ENCODE measurements at places on chromosomes 5 and 9.

- no peak for DNase-seq
Observed at GRCh38 chr5:83983852-83984251, 263.2 kb upstream of the HAPLN1 start.

DNA sequence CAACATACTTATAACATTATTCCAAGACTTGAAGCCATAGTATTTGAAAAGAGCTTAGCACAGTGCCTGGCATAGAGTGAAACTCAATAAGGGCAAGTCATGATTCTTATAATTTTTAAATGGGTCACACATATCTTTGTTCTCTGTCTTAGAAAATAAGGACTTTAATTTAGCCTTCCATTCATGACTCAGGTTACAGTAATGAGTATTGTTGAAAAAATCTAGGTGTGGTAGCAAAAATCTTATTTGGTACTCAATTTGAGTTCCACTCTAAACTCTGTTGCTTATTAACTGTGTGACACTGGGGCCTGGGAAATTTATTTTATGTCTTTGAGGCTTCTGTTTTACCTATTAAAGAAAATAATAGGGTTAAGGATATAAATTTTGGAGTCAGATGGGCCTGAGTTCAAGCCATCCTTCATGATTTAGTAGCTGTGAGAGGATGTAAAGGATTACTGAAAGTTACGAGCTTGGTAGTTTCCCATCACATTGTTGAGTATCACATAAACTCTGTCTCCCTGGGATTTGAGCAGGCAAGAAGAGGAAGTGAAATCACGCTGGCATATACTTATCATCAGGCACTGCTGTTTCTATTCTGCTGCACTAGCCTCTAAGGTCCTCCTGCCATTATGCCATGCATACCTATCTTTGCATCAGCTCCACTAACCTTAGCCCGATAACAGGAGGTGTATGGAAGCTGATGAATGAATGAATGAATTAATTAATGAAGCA lies 1.5 kb downstream of the SPINK9 start:
- DNase-seq: no peak

GRCh38 chr5:108064302-108064701 lies 317.6 kb downstream of the FBXL17 start:
- DNase-seq: no peak

DNA sequence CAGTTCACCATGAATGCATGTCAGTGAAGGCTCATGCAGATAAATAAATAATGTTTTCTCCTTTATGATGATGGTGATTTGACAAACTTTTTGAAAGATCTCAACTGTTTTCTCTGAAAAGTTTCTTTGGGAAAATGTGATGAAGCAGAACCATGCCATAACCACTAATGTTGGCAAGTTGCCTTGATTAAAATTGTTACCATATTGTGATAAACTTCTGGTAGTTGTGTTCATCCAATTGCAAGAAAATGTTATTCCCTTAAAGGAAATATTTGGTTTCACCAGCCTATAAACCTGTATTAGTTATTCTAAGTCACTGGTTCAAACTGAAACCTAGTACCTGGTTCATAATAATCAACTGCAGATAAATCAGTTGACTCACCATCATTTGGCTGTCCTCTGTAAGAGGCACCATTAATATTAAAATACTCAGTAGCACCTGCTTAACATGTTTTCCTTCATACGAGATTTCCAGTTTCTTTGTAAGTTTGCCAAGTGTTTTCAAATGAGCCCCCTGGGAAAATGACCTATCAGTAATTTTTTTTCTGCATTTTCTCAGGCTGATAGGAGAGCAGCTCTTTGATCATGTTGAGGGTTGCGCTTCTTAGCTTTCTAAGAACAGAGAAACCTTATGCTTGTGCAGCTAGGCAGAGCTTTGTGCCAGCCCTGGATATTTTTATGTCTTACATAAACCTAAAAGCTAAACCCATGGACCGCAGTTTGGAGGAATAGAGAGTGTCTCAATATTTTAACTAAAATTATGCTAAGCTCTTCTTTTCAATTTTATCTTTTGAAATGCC lies 88.0 kb downstream of the LURAP1L start:
- DNase-seq: no peak

GRCh38 chr5:64384765-64385164 lies 121.0 kb upstream of the RGS7BP start:
- no peak for DNase-seq

GRCh38 chr9:74556685-74557084 lies 59.5 kb downstream of the RORB start:
- DNase-seq: no peak

- no peak for DNase-seq
Observed at GRCh38 chr5:163433271-163433670, 4.1 kb upstream of the CCNG1 start.

- DNase-seq: no peak
Observed at GRCh38 chr5:91361055-91361701, 21.9 kb downstream of the ARRDC3 start.

GRCh38 chr5:39340506-39340905 lies 23.8 kb downstream of the C9 start:
- no peak for DNase-seq

DNA sequence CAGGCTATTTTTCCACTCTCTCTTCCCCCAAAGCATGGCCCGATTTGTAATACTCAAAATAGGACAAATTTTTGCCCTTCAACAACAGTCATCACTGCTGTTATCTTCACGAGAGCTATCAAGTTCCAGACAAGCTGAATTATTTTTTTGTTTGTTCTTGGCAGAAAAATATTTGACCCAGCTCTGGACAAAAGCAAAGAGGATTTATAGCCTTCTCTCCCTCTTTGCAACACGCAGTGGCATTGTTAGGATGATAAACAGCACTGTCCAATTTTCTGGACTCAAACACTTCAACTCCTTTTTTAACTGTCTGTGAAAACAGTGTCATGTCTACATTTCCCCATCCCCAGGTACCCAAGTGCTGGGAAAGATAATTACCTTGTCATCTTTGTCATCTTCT lies 160.3 kb downstream of the SLF1 start:
- DNase-seq: no peak

DNA sequence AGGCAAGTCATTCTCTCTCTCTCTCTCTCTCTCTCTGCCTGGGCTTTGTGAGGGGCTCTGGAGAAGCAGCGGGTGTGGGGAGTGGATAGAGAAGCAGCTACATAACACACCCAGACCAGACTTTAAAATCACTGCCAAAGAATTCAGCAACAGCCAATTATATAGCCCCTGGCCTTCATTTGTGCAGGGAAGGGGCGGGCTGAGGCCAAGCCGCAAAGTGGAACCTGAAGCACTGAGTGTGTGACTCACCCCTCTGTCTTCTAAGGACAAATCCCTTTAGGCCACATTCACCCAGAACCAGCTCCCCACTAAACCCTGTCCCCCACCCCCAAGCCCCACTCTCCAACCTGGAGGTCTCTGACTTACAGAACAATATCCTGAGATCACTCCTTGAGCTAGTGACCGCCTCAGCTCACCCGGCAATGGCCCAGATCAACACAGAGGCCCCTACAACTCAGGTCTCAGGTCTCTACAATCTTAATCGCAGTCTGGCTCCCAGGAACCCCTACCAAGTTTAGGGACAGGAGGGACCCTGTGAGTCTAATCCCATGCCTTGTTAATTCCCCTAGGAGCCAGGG lies 6.0 kb downstream of the B4GALT1 start:
- DNase-seq: no peak

DNA sequence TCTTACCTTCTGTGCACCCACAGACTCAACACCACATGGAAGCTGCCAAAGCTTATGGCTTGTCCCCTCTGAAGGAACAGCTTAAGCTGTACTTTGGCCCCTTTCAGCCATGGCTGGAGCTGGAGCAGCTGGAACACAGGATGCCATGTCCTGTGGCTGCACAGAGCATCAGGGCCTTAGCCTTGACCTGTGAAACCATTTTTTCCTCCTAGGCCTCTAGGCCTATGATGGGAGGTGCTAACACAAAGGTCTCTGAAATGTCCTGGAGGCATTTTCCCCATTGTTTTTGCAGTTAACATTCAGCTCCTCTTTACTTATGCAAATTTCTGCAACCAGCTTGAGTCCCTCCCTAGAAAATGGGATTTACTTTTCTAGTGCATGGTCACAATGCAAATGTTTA lies 461.4 kb upstream of the TYRP1 start:
- no peak for DNase-seq

- no peak for DNase-seq
Observed at GRCh38 chr9:122180633-122181032, 20.9 kb downstream of the MORN5 start.

DNA sequence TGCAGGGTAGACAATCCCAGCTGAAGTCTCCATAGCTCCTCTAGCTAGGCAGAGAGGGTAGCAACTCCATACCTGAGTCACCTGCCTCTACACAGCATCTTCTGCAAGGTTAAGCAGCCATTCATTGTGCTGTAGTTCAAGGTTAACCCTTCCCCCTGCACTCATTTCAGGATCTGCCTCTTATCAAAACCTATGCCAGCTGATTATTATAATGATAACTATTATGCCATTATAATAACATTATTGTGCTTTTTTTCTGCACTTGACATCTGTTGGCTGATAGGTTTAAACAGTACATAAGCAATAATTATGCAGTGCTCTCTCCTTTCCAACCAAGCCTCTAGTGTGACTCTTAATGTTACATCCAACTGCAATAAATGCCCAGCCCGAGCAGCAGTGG lies 17.3 kb downstream of the SIL1 start:
- no peak for DNase-seq

DNA sequence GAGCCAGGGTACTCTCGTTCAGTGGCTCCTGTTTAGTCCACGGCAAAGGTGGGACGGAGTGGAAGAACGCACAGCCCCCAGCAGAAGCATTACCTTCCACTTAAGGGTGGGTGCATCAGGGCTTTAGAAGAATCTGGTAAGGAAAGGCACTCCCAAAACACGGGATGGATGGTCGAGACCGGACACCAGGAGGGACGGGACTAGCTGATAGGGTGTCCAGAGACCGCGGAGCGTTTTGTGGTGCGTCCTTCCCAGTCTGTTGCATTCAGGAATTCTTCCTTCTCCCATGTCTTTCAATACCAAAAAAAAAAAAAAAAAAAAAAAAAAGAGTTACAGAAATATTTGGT lies 545 bp upstream of the CTSV start:
- DNase-seq: no peak

DNA sequence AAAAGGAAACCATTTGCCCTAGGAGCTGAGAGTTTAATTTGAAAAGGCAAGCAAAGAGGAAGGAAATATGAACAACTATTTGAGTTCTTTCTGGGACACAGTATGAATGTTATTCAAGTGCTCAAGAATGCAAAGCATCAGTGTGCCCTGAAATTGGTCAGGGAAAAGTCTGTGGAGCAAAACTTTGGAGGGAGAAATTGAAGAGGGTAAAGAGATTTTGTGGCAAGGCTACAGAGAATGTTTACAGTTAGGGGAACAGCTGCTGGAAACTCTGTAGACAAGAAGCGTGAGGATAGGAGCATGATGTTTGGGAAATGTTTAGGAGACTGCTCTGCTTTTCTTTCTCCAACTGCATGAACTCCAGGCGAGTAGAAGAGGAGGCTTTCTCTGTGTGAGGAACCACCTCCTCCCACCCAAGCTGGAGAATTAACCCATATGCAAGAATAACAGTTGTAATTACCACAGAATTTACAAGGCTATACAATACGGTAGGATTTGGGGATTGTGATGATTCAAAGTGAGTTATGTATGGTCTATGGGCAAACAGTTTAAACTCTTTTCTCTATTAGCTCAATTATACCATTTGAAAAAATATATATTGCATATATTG lies 75.4 kb upstream of the IL7R start:
- DNase-seq: no peak

DNA sequence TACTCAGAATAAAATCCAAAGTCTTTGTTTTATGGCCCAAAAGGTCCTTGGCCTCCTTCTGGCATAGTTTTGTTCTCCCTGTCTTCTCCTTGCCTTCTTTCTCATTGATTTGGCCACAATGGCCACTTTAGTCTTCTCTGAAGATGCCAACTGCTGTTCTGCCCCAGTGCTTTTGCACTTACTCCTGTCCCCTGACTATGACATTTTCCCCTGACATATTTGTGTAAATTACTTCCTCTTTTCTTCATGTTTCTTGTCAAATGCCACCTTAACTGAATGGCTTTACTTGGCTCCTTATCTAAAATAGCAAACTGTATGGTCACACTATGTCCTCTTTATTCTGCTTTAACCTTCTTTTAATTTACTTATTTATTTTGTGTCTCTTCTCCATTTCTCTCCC lies 484.7 kb upstream of the ARRDC3 start:
- DNase-seq: no peak

Data from stimulated activated CD8-positive, alpha-beta memory T cell treated with anti-CD3 and anti-CD28 coated beads, Interleukin-4, amount 100 ng/mL, for 4 hours (primary cell).